CD4-positive, alpha-beta T cell treated with Interleukin-6 at 100 ng/mL for 8 hours (primary cell): ENCODE measurements at places on chromosomes 2 and 18.

DNA sequence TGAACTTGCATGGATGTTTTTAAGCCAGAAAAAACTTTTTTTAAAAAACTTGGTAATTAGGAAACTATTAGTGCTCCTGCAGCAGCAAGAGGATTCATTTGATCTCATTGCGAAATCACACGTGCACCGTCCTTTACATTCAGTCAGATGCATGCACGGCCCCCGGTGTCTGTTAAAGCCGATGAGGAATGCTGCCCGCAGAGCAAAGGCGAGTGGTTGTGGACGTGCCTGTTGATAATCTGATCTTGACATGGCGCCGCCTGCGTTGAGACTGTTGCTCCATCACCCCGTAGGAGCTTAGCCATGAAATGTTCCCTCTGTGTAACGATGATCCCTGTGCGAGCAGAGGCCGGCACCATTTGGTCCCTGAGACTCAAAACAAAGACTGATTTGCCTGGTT, 300.0 kb downstream of the GBX2 start:
- DNase-seq = no peak

DNA sequence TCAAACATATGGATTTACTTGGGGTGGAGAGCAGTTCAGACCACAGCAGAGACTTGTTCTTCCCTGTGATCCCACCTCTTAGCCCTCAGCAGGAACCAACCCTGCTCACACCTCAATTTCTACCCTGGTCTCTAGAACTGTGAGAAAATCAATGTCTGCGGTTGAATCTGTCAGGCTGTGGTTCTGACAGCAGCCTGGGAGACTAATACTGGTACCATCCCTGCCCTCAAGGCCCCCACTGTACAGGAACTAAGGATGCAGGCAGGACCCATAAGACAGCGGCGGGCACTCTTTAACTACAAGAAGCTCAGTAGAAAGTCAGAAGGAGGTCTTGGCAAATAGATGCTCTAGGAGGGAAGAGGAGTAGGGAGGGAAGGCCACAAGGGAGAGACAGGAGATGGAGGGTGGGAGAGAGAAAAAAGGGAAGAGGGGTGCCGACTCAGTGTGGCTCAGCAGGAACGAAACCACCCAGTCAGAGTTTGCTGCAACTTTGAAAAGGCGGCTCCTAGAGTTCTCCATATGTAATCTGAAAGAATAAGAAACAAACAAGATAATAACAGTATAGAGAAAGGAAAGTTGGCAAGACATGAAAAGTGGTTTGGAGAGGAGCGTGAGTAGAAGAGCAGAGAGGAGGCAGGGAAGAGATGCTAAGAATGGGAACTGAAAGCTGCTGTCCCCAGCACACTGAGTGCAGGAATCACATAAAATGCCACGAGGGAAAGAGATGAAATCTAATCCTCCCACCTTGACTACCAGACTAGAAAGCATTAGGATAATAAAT, 323.9 kb upstream of the ID2 start:
- no peak for DNase-seq

- no peak for DNase-seq
These were observed 49.4 kb upstream of the PKDCC start for GRCh38 chr2:41998186-41999127.

DNA sequence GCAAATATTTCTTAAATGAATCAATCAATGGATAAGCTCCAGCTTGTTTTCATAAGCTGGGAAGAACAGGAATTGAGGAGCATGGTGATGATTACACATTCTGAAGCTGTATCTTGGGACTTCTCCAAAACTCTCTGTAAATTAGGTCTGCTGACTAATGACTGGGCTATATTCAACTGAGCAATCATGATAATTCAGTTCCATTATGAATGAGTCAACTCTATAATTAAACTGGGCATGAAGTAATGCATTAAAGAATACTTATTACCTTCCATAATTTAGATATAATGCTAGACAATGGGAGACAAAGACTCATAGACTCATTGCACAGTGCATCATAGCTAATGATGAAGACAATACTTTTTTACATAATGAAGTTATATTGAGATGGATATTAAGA, 207.4 kb downstream of the CBLN2 start:
- DNase-seq = no peak

- no peak for DNase-seq
These were observed 3.9 kb upstream of the TTC39C start for GRCh38 chr18:24010673-24011072.

GRCh38 chr2:8263901-8264300, 418.0 kb upstream of the ID2 start:
- DNase-seq = no peak

GRCh38 chr2:241257419-241258032, 57.9 kb downstream of the HDLBP start:
- DNase-seq = no peak

DNA sequence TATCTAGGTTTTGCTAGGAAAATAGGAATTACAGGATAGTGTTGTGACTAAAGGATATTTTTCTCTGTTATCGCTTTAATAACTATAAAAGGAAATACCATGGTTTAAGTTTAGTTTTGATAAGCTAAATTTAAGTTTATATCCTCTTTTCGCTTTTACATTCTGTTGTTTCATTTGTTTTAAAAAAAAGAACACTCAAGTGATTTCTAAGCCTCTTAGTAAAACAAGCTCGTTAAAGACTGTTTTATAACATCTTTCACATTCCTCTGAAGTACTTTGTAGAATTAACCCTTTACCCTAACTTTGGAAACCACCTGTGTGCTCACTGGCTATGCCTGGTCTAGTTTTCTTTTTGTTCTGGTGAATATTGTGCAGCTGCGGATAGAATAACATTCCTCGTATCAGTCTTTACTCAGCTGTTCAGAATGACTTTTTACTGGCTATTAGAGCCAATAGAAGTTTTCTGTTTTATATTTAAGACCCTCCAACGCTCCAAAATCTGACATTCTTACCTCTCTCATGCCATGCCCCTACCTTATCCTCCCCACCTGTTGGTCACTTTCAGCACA, 183.1 kb downstream of the PTPRM start:
- no peak for DNase-seq

DNA sequence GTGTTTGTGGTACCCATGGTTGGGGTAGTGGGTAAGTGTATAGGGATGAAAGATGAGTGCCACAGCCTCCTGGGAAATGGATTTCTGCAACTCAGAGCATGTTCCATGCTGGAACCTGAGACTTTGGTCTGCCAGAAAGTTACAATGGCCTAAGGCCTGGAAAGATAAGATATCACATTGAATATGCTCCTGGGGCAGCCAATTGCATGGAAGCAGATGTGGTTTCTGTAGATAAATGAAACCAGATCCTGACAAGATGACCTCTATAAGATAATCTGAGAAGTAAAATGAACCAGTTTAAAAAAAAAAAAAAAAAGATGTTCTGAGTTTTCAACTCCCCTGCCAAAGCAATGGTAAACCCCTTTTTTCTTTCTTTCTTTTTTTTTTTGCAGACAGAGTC, 91.4 kb upstream of the NCK2 start:
- DNase-seq = no peak

DNA sequence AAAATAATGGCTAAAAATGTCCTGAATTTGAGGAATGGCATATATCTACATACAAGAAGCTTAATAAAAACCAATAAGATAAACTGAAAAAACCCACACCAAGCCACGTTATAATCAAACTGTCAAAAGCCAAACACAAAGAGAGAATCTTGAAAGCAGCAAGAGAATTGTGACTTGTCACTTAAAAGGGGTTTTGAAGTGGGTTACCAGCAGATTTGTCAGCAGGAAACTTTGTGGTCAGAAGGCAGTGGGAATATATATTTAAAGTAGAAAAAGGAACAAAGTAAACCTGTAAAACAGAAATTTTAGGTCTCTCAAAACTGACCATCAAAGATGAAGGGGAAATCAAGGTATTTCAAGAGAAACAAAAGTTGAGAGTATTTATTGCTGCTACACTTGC, 171.9 kb upstream of the CNTNAP5 start:
- no peak for DNase-seq

- DNase-seq = peak; percentile 42
These were observed 63.0 kb downstream of the TANK start for GRCh38 chr2:161223139-161223732.

GRCh38 chr2:62774555-62775366, 69.2 kb downstream of the EHBP1 start:
- peak; percentile 27 for DNase-seq

DNA sequence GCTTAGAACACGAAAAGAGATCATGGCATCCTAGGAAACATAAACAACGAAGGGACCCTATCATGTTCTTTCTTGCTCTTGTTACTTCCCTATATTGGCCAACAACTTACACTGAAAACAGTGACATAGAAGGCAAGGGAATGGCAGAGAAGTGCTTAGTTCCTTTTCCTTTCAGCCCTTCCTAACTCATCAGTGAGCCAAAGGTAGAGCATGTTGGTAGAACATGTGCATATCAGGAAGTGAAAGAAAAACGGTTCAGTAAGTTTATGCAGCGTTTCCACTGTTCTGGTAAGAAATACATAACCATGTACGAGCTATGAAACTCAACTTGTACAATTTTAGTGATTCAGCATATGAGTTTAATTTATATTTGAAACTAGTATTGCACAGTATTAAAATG, 21.7 kb downstream of the AKAIN1 start:
- DNase-seq = no peak

DNA sequence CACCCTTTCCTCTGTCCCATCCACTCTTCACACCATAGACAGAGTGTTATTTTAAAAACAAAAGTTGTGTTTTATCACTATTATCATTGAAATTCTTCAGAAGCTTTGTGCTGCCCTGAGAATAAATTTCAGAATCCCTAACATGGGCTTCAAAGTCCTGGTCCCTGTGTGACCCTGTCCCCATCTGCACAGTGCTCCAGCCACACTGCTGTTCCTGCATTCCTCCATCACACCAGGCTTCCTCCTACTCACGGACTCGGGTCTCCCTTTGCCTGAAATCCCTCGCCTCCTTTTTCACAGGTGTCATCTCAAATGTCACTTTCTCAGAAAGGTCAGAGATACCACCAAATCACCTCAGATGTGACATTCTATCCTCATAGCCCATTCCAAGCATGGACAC, 8.2 kb upstream of the DTNA start:
- DNase-seq = no peak

- peak; percentile 5 for DNase-seq
These were observed 12.2 kb downstream of the PLB1 start for GRCh38 chr2:28507796-28508764.

GRCh38 chr2:139684286-139684860, 904.2 kb upstream of the NXPH2 start:
- no peak for DNase-seq

DNA sequence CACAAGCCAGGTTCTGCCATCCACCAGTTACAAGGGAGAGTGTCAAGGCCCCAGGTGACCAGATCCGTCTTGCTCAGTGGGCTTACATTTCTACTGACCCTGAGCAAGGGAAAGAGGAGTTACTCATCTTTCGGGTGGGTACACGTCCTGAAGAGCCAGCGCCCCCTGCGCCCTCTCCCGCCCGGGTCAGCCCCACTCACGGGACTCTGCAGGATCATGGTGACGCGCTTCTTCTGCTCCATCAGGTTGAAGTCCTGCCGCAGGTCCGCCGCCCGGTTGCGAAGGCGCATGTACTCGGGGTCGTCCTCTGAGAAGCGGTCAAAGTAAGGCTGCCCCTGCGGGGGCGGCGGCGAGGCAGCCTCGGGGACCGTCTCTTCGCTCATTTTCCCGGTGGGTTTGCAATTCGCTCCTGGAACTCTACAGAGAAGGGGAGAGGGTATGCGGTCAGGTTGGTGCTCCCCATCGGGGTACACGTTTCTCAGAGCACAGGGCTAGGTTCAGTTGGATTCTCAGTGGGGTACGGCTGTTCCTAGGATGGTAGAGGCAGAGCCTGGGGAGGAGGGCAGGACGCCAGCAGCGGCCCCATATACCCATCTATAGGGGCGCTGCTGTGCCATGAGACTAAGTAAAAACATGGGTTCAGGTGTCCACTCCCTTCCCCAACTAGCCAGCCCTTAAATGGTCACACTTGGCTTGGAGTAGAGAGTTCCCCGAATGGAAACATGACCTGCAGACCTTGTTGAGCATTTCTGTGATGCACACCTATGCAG, 61.8 kb downstream of the ADD2 start:
- no peak for DNase-seq

GRCh38 chr2:48605482-48606175, 12.0 kb upstream of the GTF2A1L start:
- DNase-seq = no peak

DNA sequence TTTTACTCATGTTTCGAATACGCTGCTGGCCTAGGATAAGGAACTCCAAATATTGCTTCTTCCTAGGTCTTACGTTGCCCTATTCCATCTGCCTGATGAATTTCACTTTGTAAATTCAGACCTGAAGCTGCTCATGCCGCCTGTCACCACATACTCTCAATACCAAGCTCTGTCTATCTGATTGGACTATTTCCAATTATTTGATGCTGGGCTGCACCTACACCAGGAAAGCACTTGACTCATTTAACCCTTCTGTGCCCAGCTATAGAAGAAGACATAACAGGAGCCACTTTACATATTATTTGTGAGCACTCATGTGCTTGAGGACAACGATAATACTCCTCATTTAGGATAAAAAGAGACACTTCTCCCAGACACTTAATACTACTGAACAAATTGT, 1293.9 kb upstream of the LRRTM1 start:
- no peak for DNase-seq

DNA sequence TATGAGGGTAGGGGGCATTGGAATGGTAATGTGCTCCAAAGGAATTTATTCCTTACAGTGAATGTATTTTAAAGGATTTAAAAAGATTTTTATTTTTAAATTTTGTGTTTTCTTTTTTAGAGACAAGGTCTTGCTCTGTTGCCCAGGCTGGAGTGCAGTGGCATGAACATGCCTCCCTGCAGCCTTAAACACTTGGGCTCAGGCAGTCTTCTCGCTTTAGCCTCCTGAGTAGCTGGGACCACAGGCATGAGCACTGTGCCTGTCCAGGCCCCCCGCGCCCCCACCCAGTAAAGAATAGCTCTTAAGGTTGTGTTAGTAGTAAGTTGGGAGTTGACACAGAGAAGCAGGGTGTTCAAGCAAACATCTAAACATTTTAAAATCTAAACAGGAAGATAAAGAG, 36.6 kb downstream of the PHLPP1 start:
- no peak for DNase-seq

DNA sequence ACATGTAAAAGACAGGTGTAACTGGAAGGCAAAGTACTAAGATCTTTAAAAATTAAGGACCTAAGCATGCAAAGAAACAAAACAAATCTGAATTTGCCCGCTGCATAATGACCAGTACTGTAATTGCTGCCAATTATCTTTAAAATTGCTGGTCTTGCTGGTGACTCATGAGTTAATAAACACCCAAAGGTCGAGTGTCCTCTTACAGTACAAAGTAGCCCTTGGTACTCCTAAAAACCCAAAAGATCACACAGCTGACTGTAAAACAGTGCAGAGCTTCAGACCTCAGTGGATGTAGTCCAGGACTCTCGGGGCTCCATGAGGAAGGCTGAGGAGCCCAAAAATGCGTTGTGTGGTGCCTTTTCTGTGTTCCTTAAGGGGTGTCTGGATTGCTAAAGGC, 308.7 kb downstream of the CNTNAP5 start:
- no peak for DNase-seq
